CD4-positive, CD25-positive, alpha-beta regulatory T cell (primary cell): ENCODE measurements at places on chromosomes 6 and 20.
A peak's percentile ranks its signal among the peaks of the same experiment; 100 is the strongest.

GRCh38 chr6:1039746-1040145 lies 272.2 kb upstream of the FOXQ1 start:
- no peak for DNase-seq

DNA sequence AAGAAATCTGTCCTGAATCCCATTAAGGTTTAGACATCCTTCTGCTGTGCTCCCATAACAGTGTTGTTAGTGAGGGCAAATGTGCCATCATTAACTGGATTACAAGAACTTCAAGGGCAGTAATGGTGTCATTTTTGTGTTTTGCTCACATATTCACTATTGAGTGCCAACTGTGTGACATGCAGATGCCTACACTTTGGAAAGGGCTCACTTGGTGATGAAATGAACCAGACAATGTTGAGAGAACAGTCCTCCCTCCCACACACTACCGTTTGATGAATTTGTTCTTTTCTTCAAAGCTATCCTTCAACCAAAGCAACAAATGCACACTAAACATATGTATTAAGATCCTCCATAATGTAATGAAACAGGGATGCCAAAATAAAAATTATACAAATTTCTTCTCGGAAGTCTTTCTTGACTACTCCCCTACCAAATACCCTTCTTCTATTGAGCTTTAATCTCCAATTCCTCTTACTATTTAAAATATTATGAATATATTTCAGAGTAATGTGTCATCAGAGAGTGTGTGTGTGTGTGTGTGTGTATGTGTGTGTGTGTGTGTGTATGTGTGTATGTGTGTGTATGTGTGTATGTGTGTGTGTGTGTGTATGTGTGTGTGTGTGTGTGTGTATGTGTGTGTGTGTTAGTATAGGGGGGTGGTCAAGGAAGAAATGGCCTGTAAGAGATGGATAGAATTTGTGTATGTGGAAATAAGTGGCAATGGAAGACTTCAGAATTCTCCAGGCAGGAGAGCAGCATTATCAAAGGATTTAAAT lies 92.3 kb upstream of the ENPP5 start:
- DNase-seq, result no peak

- DNase-seq, result no peak
Measured at GRCh38 chr6:10341605-10342004, 73.3 kb downstream of the TFAP2A start.

DNA sequence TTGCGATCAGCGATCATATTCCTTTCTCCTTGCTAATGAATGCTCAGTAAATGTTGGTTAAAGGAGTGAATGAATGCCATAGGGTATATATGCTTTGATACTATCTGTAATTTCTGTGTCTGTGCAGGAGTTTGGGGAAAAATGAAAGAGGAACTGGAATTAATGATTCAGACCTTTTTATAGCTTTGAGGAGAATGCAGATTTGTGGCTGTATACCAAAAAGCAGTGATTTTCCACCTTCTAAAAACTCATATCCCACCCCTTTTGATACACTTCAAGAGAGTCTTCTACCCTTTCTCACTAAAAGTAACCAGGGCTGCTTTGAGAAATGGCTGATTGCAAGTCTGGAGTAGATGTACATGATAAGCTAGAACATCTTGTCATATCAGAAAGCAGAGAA lies 26.6 kb upstream of the SUMO4 start:
- DNase-seq, result no peak

GRCh38 chr6:75337835-75338580 lies 53.4 kb upstream of the TMEM30A start:
- no peak for DNase-seq

GRCh38 chr6:125945378-125946141 lies 11.0 kb upstream of the HINT3 start:
- no peak for DNase-seq

DNA sequence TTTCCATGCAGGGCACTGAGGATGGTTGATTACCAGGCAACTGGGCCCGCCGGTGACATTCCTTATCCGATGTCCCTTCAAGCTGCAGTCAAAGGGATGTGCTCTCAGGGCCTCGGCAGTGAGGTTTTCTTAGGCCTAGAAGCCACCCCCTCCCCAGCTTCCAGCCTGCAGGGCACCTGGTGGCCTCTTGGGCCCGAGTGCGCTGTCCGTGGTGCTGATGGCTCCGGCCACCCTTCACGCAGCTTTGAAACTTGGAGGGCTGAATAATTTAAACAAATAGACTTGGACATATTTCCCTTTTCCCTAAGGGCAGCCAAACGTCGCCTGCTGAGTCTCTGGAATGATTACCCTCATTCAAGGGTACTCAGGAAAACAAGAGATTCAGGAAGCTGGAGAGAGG lies 8.9 kb upstream of the MLN start:
- peak; percentile 30 for DNase-seq

GRCh38 chr6:37303091-37303660 lies 45.2 kb upstream of the TMEM217 start:
- DNase-seq, result no peak
